ENCODE measurements at places on chromosomes 4 and X.

- H3K4me1 ChIP-seq: no peaks in the 10 kb centered on the region
- DNase-seq: no peak
- H3K27ac ChIP-seq: no peak overlapping the region
Observed at GRCh38 chr4:7295911-7296660, 103.7 kb downstream of the SORCS2 start.

- peak within 1 kb of the TSS; percentile 56 for H3K4me3 ChIP-seq
- no peaks in the 10 kb centered on the region for H3K4me1 ChIP-seq
- H3K27ac ChIP-seq: no peak within 1 kb of the TSS
- no peaks in the 10 kb centered on the region for H3K27me3 ChIP-seq
- no peaks in the 10 kb centered on the region for H3K36me3 ChIP-seq
Observed at GRCh38 chrX:30309139-30309571, at the start of gene NR0B1. NR0B1 (minus strand) TSS chrX:30309390; CDS start chrX:30309363, 27 bp downstream.

DNA sequence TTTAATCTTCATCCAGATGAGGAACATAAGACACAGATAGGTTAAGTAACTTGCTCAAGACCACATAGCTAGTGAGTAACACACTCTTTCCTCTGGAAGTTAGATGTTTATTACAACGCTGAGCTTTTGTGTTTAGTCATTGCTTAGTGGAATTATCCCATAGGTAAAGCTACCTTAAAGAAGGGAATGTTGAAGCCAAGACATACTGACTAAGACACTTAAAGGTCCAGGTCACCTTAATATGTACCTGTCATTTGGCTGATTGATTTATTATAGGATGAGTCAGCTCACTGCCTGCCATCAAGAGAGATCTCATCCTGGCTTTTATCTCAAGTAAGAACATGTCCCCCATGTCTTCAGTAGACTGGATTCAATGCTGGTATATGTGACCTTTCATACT, 53.4 kb downstream of the KDR start:
- no peaks in the 10 kb centered on the region for H3K36me3 ChIP-seq
- H3K27ac ChIP-seq: no peak overlapping the region
- no peak for DNase-seq
- H3K4me3 ChIP-seq: no peak overlapping the region
- no peaks in the 10 kb centered on the region for H3K27me3 ChIP-seq

- no peak for DNase-seq
- no peaks in the 10 kb centered on the region for H3K27me3 ChIP-seq
- no peaks in the 10 kb centered on the region for H3K36me3 ChIP-seq
- no peaks in the 10 kb centered on the region for H3K4me1 ChIP-seq
Observed at GRCh38 chr4:141410839-141411238, 190.1 kb downstream of the ZNF330 start.

DNA sequence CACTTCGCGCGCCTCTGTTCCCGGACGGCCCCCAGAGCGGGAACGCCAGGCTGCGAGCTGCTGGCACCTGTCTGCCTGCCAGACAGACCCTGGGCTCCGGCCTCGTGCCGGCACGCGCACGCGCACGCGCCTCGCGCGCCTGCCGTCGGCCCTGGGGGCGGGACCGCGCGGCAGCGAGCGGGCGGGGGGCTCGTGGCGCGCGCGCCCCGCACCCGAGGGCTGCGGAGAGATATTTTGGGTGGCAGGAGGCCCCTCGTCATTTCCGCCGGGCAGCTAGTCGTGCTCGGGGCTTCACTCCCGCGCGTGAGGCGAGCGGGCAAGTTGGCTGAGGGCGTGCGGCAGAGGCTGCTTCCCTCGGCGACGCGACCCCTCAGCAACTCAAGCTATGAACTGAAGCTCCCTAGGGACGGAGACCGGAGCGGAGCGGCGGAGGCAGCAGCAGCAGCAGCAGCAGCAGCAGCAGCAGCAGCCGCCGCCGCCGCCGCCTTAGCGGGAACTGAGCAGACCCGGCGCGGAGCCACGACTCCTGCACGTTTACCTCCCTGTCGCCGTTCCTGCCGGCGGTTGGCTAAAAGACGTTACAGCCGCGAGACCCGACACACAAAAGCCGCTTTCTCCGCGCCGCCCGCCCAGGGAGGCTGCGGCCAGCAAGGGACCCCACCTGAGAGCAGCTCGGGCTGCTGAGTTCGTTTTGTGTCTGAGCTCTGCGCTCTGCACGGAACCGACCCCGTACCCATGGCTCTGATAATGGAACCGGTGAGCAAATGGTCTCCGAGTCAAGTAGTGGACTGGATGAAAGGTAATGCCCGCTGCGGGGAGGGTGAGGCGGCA, at the start of gene CNKSR2:
Gene CNKSR2 (plus strand): TSS at position 256 of the 831 bp plus-strand sequence. CDS start 480 bp downstream, at position 736.
- H3K4me1 ChIP-seq: no peaks in the 10 kb centered on the region
- H3K4me3 ChIP-seq: peak within 1 kb of the TSS; percentile 54
- H3K36me3 ChIP-seq: no peaks in the 10 kb centered on the region
- no peaks in the 10 kb centered on the region for H3K27me3 ChIP-seq

DNA sequence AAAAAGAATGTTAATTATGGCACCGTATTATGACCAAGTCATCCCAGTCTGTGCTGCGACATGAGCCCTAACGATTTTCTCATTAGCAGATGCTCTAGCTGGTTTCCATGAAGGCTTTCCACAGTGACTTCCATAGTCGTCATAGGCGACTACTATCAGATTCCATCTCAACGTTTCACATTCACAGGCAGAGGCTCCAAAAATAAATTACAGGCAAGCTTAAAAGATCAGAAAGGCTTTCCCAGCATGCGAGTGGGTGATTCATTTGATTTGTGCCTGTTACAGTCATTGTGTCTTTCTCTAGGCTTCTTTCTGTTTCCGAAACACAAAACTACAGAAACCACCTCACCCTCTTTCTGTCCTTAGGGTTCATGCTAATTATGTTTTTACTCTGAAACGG, 43.2 kb downstream of the PALLD start:
- no peaks in the 10 kb centered on the region for H3K27me3 ChIP-seq
- H3K27ac ChIP-seq: no peak overlapping the region
- no peaks in the 10 kb centered on the region for H3K4me1 ChIP-seq
- no peak for DNase-seq
